ENCODE measurements at places on chromosomes 4 and X.

GRCh38 chrX:21959362-21960051 lies 19.0 kb downstream of the SMS start:
- DNase-seq: no peak

- no peak for DNase-seq
These were observed 22.2 kb upstream of the USP53 start for GRCh38 chr4:119190354-119190753.

DNA sequence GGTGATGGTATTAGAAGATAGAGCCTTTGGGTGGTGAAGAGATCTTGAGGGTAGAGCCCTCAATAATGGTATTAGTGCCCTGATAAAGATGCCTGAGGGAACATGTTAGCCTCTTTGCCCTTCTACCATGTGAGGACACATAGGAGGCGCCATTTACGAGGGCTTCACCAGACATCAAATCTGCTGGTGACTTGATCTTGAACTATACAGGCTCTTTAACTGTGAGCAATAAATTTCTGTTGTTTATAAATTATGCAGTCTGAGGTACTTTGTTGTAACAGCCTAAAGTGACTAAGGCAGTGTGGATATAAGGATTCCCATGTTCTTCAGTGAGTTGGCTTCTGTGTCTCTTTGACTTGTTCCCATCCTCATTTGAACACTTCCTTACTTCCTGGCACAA lies 11.8 kb downstream of the MOB1B start:
- no peak for DNase-seq

DNA sequence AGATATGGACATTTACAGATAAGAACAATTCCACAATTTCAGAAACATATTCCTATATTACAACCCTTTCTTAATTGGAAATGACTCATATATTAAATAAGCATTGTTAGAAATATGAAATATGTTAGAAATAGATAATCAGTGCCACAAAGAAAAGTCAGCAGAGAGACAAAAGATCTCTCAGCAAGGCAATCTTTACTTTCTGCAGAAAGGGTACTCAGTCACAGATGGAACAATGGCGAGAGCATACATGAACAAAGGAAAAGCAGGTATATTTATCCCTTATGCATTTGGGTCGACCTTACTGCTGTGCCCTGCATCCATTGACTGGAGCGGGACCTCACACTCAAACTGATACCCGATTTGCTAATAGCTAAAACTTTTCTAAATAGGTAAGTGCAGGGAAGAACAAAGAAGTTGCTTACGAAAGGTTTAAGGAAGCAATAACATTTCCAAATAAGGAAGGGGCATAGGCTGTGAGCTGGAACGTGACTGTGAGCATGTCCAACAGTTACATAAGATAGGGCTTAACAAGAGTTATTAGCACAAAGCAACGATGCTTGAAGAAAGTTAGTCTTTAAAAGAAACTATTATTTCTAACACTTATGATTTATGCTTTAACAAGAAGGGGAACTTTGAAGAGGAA lies 40.8 kb downstream of the MGARP start:
- DNase-seq: no peak

DNA sequence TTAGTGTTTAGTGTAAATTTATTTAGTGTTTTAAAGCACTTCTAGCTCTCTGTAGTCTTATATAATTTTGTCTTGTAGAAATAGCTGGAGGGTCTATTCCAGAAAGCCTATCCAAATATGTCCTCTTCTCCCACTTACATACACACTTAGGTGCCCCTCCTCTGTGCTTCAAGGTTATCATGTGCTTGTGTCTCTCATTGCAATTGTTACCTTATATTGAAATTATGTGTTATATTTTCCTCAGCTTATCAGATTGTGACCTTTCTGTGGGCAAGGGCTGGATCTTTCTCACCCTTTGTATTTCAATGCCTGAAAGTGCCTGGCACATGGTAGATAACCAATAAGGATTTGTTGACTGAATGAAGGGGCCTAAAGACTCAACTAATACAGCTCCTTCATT lies 18.4 kb downstream of the WDR44 start:
- no peak for DNase-seq

GRCh38 chr4:110953191-110953590 lies 330.3 kb upstream of the PITX2 start:
- DNase-seq: no peak

DNA sequence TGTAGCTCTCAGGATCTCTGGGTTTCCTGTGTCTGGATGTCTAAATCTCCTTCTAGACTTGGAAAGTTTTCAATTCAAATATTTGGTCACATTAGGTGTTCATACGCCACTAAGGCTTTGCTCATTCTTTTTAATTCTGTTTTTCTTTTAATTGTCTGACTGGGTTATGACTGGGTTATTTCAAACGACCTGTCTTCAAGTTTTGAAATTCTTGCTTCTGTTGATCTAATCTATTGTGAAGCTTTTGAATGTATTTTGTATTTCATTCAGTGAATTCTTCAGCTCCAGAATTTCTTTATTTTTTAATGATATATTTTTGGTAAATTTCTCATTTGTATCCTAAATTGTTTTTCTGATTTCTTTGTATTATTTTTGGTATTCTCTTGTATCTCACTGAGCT lies 81.0 kb upstream of the PCDH10 start:
- DNase-seq: no peak

DNA sequence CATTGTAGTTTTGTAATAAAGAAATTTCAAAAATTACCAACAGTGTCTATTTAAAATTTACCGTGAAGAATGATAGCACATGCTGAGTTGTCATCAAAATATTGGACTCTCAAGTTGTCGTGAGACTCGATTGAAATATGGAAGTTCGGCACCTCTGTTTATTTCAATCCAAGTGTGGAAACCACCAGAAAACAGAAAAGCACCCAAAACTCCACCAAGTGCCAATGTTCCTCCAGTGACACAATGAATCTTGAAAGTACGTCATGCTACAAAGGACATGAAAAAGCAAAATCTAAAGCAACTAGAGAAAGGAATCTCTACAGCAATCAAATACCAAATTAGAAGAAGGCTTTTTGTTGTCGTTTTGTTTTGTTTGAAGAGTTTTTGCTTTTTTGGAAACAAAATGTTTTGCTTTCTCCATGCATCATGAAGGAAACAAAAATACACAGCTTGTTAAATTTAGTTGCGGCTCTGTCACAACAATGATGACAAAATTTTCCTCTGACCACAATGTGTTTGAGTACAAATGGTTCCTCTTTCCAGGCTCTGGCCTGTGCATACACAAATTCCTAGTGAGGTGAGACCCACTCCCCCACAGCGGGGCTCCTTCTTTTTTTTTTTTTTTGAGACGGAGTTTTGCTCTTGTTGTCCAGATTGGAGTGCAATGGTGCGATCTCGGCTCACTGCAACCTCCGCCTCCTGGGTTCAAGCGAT lies 9.6 kb upstream of the IL13RA1 start:
- DNase-seq: no peak

GRCh38 chrX:56788717-56789122 lies 59.7 kb downstream of the NBDY start:
- no peak for DNase-seq

- no peak for DNase-seq
These were observed 79.3 kb upstream of the IL1RAPL2 start for GRCh38 chrX:104486691-104487090.

- DNase-seq: no peak
These were observed 766.6 kb downstream of the FAT4 start for GRCh38 chr4:126081336-126081735.

DNA sequence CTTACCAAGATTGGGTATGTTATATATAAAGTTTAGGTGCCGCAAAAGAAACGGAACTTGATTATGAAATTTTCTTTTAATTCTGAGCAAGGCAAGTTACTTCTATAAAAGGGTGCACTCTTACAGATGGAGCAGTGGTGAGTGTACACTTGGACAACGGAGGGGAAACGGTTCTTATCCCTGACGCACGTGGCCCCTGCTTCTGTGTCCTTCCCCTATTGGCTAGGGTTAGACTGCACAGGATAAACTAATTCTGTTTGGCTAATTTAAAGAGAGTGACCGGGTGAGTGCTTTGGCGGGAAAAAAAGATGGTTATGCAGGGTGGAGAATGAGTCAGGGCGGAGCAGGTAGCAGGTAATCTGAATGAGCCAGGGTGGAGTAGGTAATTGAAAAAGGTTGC lies 149.5 kb downstream of the GC start:
- no peak for DNase-seq

Data from activated CD8-positive, alpha-beta T cell treated with anti-CD3 and anti-CD28 coated beads for 36 hours (primary cell).